Stimulated activated CD8-positive, alpha-beta memory T cell treated with anti-CD3 and anti-CD28 coated beads, Interleukin-15, amount 100 ng/mL, for 4 hours (primary cell): ENCODE measurements at places on chromosomes 5 and 9.

DNA sequence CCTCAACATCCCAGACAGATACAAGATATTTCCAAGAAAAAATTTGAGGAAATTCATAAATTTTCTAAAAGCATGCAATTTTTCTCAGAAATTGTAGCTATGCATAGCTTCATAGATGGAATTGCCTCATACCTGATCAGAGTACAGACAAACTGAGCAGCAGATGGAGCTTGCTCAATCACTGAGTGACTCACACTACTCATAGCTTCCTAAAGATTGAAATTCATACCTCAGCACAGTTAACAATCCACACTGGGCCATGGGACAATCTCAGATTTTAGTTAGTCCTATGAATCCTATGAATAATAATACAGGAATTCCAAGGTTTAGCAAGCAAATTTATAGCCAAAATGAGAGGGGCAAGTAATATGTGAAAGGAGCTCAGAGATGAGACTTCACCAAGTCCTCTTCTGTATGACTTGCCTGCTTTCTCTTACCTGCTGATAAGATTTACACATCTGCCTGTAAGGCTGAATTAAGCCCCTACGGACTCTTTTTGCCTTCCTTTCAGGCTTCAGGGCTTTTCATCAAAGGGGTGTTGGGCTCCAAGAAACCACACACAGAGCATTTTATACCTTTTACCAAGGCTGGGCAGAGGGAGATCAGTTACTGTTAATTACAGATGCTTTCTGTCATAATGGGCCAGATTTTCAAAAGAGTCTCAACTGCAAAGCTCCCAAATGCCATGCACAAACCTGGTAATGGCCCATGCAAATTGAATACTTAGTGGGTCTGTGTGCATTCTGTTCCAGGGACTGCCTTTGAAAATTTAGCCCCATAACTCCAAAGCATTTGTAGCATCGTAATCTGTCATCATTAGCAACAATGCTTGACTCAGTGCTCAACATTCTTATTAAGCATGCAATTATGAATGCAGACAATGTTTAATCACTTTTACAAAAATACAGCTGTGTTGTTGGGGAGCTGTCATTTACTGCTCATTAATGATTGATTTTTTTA lies 439.3 kb downstream of the DTWD2 start:
- no peak for DNase-seq

DNA sequence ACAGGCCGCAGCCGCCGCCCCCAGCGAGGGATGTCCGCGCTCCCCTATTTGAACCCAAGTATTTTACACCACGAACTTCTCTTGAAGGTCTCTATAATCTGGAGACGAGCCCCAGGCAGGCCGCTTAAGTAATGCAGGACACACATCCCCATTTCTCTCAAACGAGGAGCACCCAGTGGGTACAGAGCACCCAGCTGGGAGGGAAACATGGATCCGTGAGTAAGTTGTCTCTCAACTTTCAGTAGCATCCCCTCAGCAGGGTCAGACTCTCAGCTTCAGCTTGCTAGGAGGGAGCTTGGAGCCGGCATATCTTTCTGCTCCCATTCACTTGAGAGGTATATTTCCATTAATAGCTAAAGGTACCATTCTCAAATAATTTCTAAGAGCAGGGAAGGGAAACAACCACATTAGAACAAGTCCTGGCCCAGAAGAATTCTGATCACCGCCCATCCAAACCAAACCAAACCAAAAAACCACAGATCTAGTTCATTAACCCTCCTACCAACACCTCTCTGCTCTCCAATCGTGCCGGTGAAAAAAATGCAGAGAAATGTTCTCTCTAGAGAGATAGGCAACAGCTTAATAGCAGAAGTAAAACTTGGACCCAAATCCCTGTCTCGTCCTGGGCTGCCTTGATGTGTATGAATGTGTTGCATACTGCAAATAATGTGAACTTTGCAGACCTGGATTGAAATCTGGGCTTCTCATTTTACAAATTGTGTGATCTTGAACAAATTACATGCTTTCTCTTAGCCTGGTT lies 910 bp downstream of the TDRD7 start:
- DNase-seq, result no peak

- no peak for DNase-seq
Observed at GRCh38 chr9:27542508-27542907, 12.9 kb upstream of the MOB3B start.

GRCh38 chr5:58012801-58013315 lies 447.0 kb downstream of the PLK2 start:
- DNase-seq, result no peak
